ENCODE measurements at places on chromosomes 7 and 10.

DNA sequence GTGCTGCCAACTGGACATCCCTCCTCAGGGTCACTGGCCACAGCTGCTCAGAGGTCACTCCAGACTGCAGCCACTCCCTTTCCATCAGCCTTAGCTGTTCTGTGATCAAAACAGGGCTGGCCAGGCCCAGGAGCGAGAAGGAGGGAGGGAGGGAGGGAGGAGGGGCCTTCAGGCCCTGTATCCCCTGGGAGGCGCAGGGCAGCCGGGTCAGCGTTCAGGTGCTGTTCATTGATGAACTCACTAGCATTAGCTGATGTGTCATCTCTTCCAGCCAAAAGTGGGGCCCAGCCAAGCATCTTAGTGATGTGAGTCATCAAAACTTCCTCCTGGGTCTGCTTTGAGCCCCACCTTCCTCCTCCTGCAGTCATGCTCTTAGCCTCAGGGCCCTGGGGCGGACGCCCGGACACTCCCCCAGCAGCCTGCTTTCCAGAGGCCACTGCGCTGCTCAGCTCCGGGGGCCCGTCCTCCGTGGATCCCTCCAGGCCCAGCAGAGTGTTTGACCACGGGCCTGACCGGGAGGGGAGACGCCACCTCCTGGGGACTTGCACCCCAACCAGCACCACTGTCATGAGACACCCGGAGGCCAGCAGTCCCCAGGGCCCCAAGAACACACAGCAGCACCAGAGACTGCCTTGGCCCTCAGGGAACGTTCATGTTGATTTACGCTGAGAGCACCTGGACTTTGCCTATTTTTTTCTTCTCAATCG, 149.2 kb downstream of the PRKAG2 start:
- DNase-seq, result no peak

DNA sequence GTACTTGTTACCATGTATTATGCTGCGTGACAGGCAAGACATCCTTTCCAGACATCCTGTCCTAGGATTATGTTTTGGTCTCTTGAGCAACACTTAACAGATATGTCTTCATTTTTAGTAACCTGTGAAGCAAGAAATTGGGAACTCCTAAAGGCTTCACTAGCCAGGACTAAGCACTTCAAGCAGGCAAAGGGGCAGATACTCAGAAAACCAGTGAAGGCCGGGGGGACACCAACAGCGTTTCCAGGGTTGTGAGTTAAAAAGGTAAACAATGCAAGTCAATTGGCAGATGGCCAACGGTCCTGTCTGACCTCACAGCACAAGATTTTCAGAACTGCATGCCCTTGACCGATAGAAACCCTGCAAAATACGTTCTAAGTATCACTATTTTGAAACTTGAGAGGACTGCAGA, 77.6 kb upstream of the SFMBT2 start:
- DNase-seq, result no peak

DNA sequence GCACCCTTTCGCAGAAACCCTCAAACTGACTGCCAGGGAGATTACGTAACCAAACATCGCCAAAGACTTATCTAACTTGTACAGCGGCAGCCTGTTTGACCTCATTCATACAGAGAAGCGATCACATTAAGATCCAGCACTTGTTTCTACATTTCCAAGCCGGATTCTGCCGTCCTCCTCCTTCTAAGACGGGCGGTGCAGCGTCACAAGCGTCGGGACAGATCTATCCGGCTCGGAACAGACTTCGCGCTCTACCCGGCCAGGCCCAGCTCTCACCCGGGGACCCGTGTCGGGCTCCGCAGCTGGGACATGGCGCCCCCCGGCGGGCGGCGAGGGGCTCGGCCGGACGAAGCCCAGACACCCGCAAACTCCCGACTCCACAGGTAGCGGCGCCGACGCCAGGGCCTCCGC, 373 bp downstream of the H2AZ2 start:
- no peak for DNase-seq

- DNase-seq, result no peak
Observed at GRCh38 chr7:2979201-2979631, 64.5 kb downstream of the CARD11 start.

- no peak for DNase-seq
Observed at GRCh38 chr10:114683162-114683561, 25.1 kb upstream of the ABLIM1 start.

DNA sequence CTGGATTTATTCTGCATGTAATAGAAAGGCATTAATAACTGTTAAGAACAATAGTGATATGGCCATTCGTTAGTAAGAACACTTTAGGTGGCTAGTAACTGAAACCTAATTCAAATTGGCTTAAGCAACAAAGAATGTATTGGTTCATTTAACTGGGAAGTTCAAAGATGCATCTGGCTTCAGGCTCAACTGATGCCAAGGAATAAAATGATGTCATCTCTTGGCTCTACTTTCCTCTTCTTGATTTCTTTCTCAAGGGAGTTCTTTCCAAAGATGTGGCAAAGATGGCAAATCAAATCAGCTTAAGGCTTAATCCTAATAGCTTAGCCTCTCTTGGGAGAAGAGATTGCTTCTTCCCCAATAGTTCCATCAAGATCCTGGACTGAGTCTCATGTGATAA, 51.6 kb downstream of the PIK3CG start:
- DNase-seq, result no peak

DNA sequence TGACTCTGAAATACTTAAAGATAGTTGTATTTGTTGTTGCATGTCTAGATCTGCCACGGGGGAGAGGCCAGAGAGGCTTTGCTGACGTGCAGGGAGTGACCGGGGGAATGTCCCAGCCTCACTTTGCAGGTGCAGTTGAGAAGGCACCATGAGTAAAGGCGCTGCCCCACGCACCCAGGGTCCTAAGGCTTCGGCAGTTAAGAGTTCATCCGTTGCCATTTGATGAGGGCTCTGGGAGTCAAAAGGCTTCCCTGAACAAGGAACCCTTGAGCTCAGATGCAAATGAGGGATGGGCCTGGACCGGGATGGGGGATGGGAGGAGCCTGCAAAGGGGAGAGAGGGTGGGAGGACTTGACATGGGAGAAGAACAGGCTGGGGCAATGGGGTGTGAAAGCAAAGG, 20.4 kb downstream of the PPP2R2D start:
- DNase-seq, result no peak

DNA sequence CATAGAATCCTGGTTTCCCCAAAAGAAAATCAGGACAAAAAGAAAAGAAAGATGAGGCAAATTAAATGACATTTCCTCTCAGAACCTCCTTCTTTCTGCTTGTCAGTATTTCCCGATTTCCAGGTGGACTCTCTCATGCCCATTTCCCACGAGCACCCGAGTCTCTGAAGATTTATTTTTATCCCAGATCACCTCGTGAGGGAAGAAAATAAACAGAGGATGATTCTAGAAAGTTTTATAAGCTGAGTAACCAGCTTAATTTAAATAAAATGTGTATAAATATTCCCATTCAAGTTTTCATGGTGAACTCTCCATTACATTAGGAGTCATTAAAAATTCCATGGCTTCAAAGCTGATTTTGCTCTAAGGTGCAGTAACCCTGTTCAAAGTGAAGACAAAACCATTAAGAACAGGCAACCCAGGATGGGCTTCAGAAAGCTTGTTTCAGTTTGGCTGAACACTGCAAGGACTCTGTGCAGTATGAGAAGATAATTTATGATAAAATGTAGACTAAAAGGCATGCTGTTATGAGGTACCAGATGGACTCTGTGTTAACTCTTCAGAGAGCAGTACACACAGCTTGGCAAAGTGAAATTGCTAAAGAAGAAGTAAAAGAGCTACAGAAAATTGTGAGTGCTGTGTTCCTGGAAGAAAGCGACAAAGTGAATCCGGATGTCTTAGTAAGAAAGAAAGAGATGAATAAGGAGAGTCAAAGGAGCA, 521.3 kb upstream of the LRRN3 start:
- DNase-seq, result no peak

DNA sequence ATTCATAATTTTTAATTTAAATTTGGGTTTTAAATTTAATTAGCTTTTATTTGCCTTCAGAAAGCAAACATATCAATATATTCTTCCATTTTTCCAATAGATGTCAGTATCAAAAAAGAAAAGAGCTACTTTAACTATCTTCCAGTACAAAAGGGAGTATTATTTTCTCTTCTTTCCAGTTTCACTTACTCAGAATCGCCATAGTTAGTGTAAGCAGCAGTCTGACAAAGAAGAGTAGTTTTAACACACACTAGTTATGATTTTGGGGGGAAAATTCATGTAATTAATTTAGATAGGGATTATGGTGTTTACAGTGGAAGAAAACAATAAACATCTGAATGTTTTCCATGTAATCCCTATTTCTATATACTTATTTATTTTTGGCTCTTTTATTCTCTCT, 272.6 kb upstream of the DGKB start:
- DNase-seq, result no peak

DNA sequence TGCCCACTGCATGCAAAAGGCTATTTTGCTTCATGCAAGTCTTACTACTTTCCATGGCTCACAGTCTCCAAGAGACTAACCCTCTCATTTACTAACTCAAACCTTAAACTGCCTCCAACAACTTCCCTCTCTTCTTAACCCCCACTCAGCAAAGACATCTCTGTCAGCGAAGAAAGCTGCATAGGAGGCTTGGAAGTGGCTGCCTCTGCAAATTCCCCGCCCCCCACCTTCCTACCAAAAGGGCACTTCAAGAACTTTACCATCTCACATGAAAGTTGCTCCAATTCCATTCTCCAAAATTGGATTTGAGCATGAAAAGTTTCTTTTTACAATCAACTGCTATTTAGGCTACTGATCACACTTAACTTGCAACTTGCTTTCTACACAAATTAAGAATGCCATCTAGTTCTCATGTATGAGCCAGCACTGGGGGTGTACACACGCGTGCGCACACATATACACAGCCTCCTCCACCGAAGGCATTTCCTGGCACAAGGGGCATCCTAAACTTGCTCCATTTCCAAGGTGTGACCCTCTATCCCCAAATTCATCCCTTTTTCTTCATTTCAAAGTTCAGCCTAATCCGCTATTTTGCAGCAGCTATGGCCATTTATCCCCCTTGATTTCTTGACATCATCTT, 1.8 kb downstream of the CCDC6 start:
- DNase-seq, result no peak

DNA sequence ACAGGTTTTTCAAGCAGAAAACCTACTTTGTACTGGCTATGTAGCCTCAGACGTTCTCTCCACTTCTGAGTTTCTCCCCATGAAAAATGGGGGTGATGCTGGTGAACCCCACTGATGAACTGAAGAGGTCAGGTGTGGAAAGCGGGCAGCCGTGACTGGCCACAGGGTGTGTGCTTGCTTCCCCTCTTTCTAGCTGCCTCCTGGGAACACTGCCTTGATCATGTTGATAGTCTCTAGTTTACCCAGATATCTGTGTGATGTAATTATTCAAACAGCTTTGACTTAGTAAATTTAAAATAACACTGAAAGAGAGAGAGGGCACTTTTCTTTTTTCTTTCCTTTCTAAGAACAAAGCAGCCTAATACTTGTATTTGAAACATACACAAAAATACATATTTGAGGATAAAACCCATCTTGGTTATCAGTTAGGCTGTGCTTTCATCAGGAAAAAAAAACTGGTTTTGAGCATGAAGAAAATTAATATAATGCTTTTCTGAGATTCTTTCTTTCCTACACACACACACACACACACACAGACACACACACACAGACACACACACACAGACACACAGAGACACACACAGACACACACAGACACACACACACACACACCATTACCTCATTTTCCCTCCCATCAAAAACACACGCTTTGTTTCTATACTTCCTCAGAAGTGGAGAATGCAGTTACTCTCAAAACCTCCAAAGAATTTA, 76.7 kb downstream of the MACC1 start:
- DNase-seq, result no peak

DNA sequence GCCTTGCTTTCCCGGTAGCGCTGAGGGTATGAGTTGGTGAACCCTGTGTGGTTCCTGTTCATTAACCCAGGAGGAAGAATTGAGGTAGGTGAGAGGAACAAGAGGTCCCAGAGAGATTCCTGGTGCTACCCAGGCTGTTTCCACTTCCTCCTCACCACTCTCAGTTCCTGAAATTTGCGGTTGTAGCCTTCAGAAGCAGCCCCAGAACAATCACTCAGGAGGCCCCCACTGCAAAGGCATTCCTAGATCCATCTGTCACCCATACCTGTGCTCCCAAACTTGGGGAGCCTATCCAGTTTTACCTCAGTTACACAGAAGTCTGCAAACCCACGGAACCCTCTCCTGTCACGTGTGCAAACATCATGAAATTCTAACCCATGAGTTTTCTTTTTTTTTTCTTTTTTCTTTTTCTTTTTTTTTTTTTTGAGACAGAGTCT, 9.0 kb upstream of the PIP4K2A start:
- peak; percentile 18 for DNase-seq

GRCh38 chr7:108308903-108309302, 147.3 kb downstream of the NRCAM start:
- DNase-seq, result no peak

DNA sequence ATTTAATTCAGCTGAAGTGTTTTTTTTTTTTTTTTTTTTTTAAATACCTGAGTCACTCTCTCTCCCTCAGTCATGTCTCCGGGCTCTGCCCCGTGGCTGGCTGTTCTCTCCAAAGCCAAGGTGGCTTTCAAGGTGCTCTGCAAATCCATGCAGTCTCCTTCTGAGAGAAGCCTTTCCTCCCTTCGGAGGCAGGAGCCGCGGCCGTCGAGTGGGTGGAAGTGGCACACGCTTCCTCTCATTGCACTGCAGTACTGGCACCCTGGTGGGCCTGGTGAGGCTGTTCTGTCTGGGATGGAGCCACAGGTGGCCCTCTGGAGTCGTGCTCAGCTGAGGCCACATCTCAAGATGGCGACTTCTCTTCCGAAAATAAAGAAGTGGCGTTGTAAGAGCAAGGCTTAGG, 221.8 kb downstream of the GLRX3 start:
- DNase-seq, result no peak

GRCh38 chr7:88465600-88465999, 158.9 kb upstream of the STEAP4 start:
- no peak for DNase-seq

DNA sequence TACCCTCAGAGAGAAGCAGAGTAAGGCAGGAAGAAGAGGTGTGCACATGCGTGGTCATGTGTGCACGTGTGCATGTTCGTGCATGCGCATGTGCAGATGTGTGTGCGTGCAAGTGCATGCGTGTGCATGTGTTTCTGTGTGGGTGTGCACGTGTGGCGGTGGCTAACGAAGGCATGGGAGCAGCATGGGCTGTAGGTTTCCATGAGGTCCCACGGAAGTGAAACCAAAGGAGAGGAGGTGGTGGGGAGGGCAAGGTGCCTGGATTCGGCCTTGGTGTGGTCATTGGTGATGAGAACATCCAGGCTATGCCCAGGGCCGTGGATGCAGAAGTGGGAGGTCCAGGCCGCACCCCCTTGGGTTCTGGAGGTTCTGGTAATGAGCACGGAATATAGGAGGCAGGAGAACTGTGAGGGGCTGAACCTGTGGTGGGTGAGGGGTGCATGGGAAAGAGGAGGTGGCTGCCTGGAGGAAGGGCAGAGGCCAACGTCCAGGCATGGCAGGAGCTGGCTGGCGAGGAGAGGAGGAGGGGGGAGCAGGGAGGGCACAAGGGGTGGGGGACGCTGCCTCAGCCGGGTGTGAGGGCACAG, 2.4 kb upstream of the INPP5A start:
- no peak for DNase-seq

GRCh38 chr10:92395271-92395670, 104.3 kb downstream of the MARCHF5 start:
- no peak for DNase-seq

Measured in GF-D8 (cell line).